Activated T-helper 1 cell treated with Interleukin-2 at 50 U/mL for 16 hours (primary cell): ENCODE measurements at places on chromosomes 5 and 9.

- no peak for DNase-seq
Observed at GRCh38 chr5:65674749-65675148, 47.2 kb downstream of the SGTB start.

DNA sequence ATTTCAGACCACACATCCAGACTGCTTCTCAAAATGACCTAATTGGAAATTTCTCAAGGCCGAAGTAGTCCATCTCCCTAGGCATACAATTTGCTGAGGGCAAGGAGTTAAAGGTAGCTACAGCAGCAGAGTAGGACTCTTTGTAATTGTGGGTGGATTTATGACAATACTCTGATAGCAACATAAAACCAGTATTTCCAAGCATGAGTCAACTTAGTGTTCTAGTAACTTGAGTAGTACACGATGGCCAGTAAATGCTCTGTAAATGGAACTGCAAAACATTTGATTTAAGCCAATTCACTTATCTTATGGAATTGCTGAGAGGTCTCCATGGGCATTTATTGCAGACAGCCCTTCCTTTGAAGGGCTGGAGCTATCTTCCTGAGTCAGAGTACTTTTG, 352.2 kb downstream of the PLK2 start:
- no peak for DNase-seq

- no peak for DNase-seq
Observed at GRCh38 chr9:131709771-131710431, 30.0 kb downstream of the RAPGEF1 start.

- DNase-seq: no peak
Observed at GRCh38 chr9:69885474-69885929, 64.9 kb downstream of the CFAP95 start.

- DNase-seq: no peak
Observed at GRCh38 chr9:37909326-37909725, 5.4 kb upstream of the SLC25A51 start.

GRCh38 chr5:100690036-100690560, 154.9 kb downstream of the FAM174A start:
- DNase-seq: no peak

- DNase-seq: no peak
Observed at GRCh38 chr5:9781275-9781674, 151.1 kb upstream of the TAS2R1 start.

DNA sequence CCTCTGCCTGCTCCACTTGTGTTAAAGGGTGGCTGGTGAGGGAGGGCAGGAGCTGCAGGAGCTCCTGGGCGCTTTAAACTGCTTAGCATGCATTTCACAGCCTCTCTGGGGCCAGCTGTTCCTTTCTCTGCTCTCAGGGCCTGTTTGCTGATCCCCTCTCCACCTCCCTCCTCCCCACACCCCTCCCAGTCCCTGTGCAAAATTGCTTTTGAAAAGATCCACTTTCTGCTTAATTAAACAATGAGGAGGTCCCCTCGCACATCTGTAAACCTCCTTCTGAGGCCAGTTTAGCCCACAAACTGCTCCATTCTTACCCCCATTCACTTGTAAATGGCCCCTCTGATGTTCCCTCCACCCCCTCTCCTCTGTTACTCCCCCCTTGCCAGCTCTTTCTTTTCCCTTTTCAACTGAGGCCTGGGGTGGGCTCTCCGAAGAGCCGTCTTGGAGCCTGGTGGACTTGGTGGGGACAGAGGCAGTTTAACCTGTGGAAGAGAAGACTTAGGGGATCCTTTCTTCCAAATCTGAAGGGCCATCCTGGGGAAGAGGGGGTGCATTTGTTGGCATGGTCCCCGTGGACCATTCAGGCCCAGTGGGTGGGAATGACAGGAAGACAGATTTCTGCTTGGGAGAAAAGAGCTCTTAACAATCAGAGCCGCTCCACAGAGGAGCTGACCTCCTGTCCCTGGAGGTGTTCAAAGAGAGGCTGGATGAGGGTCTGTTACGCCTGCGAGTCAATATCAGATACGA, 12.0 kb downstream of the URM1 start:
- DNase-seq: no peak

DNA sequence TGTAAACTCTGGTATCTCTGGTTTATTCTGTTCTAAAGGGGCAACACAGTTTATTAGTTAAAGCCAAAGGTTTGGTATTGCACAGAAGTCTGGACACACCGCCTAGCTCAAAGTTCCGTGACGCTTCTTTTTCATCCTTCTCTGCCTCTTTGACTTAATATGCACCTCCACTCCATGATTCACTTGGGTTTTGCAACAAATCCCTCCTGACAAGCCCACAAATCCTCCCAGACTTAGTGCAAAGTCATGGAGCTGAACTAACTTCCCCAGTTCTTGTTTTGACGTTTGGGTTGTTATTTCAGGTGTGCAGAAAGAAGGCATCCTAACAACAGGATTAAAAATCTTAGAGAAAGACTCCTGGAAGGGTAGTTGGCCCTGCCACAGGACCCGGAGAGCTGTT, 441.6 kb upstream of the DMAC1 start:
- no peak for DNase-seq

DNA sequence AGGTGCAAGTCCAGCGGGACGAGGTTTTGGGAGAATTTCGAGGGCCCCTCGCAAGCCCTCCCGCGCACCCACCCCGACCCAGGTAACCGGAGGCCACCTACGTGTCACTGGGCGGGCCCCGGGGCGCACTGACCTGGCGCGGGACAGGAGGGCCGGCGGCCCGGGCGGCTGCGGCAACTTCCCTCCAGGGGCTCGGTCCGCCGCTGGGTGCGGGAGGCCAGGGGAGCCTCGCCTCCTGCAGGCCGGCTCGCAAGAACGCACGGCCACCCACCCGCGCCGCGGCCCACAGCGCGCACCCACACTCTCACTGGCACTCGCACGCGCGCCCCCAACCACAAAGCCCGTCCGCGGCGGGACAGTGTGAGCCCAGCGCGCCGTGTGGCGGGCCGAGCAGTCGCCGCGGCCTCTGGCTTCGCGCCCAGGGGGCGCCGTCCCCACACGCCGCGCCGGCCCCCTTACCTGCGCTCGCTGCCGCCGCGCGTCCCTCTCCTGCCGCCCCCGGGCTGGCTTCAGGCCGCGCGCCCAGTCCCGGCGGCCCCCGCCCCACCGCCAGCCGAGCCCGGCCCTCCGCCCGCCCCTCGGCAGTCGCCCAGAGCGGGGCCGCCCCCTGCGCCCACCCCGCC, 451 bp downstream of the LPAR1 start:
- no peak for DNase-seq

- no peak for DNase-seq
Observed at GRCh38 chr5:96050273-96050880, 88.7 kb upstream of the ELL2 start.

GRCh38 chr9:112187404-112187803, 12.3 kb upstream of the SUSD1 start:
- DNase-seq: no peak

GRCh38 chr5:135242866-135243555, 156.0 kb downstream of the MACROH2A1 start:
- no peak for DNase-seq

DNA sequence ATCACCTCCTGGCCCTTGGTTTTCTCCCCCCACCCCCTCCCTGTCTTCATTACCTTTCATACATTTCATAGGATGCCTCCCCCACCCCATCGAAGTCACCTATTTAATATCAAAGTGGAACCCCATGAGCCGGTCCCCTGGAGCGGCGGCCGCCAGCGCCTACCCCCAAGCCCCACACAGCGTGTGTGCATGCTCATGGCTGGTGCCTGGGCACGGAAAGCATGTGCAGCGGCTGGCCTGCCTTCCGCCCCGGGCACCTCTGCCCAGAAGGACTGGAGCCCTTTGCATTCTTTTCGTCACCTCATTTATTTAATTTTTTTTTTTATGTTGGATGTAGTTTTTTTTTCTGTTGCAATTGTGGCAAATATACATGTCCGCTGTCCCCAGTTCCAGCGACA, 116.2 kb downstream of the WNK2 start:
- DNase-seq: no peak

DNA sequence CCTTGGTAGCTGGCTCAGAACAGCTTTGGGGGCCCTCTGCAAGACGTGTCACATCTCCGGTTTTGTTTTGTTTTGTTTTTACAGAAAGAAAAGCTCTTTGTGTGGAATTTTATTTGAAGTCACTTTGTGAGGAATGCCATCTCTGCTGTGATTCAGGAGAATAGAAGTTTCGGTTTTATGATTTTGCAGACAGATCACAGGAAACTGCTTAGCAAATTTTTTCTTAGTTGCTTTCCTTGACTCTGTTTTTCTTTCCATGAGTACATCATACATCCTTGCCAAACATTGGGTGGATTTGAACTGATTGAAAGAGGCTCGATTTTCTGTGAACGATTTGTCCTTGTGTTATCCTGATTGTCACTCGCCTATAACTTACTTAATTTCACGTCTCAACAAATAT, 5.1 kb downstream of the SEMA5A start:
- DNase-seq: no peak

DNA sequence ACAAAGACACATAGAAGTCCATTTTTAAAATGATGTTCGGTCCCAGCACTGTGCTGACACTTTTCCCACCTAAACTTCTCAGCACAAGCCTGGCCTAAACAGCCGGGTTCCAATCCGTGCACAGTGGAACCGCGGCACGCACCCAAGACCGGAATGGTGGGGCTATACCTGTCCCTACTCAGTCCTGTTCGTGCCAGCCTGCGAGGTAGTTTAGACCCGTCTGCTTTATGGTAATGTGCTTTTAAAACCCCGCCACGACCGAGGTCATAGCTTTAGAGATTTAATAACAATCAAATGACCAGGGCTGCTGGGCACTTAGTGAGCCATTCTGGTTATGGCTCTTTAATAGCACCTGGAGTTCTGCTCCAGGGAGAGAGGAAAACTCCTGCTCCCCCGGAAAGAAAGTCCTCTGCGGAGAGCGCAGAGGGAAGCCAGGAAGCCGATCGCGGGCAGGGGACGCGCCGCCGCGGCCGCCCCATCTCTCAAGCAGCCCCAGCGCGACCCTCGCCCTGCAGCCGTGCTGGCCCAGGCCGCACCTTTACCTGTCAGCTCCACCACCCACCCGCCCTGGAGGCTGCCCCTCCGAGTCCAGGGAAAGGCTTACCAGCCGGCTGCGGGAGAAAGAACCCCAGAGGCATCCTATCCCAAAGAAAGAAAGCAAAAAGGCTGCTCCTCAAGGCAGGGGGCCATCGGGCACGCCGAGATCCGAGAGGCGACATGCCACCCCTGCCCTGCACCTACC, 511 bp downstream of the ARL15 start:
- DNase-seq: peak; percentile 13

GRCh38 chr9:96249746-96250145, 52.2 kb downstream of the HSD17B3 start:
- DNase-seq: no peak

DNA sequence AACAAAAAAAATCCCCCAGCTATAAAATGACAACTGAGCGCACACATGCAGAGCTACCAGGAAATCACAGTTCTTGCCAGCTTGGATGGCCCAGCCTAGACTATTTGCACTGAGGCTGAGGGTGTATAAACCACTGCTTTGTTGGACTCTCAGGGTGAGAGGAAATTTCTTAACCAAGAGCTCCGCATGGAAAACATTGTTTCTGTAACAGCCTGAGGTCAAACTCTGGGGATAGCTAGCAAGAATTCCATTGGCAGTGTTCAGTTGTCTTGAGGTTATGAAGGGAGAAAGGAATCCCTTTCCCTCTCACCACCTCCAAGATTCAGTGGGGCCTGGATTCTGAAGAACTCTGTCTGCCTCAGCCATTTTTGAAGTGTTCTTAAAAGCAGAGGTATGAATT, 360.0 kb downstream of the OSTF1 start:
- no peak for DNase-seq

DNA sequence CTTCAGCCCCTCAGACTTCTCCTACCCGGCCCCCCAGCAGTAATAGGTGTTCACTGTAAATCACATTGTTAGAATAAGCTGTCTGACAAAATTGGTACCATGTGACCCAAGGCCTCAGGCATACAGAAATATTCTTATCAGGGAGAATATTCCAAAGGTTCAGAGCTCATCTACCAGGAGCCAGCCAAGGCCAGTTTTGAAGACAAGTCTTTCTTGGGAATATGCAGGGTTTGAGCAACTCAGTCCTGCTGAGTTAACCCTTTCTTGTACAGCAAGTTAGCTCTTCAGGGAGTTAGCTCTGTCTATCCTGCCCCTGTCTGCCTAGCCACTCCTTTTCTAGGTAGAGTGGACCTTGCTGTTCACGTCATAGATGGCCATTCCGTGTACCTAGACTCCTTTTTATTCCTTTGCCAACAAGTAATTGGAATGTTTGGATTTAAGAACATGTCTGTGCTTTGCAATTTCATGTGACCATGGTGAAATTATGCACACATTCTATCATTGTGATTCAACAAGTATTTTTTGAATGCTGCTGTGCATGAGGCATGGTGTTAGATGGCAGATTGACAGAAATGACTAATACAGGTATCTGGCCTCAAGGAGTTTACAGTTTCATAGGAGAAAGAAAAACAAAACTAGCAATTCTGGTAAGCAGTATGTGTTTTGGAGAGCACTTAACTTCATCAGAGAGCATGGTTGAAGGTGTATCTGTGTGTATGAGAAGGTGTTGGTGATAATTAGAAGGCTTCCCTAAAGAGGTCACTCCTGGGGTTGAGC, 22.6 kb downstream of the TGFBR1 start:
- DNase-seq: no peak

DNA sequence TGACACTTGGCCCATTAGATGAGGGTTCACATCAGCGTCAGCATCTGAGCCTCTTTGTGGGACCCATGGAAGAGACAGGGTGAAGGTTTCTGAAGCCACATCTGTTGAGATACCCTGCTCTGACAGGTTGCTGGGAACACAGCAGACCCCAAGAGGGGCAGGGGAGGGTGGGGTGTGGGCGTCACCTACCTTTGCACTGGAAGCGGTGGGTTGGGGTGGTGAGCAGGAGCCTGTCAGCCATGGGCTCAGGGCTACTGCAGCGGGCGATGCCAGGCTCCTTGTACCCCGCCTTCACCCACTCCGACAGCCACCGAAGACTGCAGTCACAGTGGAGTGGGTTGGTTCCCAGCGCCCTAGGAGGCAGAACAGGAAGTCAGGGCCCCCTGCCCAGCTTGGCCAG, 131.5 kb upstream of the PANK3 start:
- no peak for DNase-seq

DNA sequence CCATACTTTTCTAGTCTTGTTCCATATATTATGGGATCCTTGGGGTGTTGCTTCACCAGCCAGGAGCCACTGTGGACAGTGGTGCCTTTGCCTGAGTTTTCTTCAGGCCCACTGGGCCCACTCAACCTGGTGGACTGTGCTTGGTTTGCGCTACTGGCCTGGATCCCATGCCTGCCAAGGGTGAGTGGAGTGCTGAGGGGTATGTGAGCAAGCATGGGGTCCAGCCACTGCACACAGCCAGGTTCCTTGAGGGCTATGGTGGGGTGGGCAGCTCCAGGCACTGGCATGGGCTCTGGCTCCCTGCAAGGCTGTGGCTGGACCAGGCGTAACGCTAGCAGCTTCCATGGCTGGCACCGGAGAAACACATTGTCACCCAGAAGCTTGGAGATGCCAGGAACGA, 13.2 kb upstream of the PRR16 start:
- no peak for DNase-seq
